ENCODE measurements at places on chromosomes 12 and 14.
A peak's percentile ranks its signal among the peaks of the same experiment; 100 is the strongest.

DNA sequence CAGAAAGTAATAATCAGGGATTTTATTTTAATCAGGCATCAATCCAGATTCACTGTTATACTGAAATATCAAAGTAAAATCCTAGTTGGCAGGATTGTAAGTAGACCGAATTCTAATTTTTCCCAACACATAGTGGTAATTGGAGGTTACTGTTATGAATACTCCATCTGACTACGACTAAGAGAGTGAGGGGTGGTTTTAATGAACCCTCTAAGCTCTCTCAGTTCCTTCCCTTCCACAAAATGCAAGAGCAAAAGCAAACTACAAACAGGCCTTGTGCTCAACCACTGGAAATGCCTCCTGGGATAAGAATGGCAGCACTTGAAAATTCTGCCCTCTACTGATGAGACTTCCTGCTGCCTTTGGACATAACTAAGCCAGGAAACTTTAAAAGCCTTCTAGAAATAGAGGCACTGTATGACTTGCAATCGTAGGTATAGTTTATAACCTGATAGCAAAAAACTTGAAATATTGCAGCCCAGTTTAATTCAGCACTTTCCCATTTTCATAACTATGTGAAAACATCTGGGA, 184.8 kb downstream of the SLC16A7 start:
- DNase-seq, result peak; percentile 60

GRCh38 chr12:57817261-57817989, 1.1 kb downstream of the AVIL start:
- no peak for DNase-seq

DNA sequence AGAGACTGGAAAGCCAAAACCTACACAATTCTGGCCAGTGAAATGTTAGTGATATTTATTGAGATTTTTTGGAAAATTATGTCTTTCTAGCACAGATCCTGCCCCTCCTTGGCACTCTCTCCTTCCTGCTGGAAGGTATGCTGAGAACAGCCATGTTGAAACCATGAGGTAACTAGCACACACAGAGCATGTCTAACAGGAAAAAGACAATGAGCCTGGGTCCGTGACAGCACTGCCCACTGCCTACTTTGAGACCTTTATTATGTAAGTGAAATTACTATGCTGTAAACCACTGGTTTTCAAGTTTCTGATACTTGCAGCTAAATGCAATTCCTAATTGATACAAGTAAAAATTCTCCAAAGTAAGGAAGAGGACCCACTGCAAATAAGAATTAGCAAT, 81.6 kb upstream of the SINHCAF start:
- DNase-seq, result no peak

DNA sequence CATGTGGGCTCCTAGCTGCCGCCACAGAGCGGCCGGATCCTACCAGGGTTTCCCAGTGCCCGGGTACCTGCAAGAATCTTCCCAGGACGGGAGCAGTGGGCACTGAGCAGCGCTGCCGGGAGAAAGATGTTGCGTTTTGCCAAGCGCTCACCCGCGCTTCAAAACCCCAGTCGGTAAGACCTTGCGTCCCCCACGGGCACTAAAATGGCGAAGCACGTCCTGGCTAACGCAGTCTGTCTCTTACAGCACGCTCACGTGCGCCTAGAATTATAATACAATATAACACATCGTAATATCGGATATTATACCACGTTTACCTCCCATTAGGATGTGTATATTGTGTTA, 35.1 kb upstream of the TBX5 start:
- DNase-seq, result no peak

DNA sequence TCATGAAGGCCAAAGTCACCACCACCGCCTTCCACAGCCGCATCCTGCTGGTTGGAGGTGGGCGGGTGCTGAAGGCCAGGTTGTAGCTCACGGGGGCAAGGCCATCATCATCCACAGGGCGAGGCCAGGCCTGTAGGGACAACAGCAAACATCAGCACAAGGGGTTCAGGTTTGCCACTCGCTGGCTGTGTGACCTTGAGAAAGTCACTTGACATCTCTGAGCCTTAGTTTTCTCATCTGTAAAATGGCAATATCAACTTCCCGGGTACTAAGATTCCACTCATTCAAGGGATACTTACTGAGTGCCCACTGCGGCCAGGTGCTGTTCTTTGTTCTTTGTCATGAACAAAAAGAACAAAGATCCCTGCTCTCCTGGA, 6.1 kb downstream of the ABCB9 start:
- DNase-seq, result no peak

GRCh38 chr14:23566778-23567185, 809 bp downstream of the AP1G2 start:
- DNase-seq, result peak; percentile 43

GRCh38 chr12:105843561-105843960, 295.2 kb downstream of the NUAK1 start:
- DNase-seq, result no peak

DNA sequence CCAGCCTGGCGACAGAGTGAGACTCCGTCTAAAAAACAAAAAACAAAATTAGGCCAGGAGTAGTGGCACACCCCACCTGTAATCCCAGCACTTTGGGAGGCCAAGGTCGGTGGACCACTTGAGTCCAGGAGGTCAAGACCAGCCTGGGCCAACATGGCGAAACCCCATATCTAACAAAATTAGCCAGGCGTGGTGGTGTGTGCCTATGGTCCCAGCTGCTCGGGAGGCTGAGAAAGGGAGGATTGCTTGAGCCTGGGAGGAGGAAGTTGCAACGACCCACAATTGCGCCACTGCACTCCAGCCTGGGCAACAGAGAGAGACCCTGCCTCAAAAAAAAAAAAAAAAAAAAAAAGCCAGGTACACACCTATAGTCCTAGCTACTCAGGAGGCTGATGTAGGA, 37.0 kb downstream of the KDM2B start:
- DNase-seq, result no peak

DNA sequence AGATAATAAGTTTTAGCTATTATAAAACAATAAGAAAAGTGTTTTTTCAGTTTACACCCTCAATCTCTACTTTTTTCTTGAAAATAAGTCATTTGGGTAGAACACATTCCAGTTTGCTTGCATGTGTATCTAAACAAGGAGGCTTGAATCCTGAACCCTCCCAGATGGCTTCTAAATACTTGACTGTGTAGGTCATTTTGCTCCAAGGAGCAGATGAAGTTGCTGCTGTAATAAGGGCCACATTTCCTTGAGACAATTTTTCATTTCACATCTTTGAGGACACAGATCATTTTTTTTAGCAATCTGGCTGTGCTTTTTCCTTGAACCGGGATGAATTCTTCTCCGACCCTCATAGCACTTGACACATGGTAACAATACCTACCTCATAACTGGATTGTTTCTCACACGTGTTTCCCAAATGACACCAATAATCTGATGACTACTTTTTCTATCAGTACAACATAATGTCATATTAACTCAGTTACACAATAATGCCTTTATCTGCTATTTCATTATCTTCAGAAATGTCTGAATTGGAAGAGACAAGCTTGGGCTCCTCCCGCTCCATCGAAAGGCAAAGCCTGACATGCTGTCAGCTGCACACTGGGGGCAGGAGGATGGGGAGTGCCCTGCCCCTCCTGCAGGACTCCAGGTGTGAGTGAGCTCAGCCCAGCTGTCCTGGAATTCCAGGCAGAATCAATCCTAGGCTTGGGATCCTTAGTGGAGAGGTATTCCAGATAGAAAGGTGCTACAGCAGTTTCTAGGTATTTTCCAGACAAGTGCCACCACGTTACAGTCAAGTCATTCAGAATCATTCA, 30.9 kb downstream of the GPHB5 start:
- DNase-seq, result no peak

DNA sequence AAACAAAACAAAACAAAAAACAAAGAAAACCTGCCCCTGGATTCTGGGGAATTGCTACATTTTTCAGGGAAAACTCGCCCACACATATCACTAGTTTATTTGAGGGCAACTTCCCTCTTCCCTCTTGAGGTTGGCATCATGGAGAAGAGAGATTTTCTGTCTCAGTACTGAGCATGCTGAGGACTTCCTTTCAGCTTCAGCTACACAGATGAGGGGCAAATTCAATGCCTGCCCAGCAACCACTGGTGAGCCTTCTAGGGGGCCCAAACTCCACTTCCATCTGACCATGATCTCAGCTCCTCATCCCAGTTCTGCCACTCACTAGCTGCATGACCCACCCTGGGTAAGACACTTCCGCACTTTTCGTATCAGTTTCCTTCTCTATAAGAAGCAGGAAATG, 63.1 kb upstream of the SCN8A start:
- no peak for DNase-seq

- DNase-seq, result peak; percentile 25
Observed at GRCh38 chr12:68011882-68012207, 22.6 kb downstream of the IFNG-AS1 start.

- no peak for DNase-seq
Observed at GRCh38 chr12:57474430-57474829, 5.2 kb downstream of the ARHGAP9 start.

GRCh38 chr12:109165599-109165998, 49.2 kb downstream of the ACACB start:
- no peak for DNase-seq

DNA sequence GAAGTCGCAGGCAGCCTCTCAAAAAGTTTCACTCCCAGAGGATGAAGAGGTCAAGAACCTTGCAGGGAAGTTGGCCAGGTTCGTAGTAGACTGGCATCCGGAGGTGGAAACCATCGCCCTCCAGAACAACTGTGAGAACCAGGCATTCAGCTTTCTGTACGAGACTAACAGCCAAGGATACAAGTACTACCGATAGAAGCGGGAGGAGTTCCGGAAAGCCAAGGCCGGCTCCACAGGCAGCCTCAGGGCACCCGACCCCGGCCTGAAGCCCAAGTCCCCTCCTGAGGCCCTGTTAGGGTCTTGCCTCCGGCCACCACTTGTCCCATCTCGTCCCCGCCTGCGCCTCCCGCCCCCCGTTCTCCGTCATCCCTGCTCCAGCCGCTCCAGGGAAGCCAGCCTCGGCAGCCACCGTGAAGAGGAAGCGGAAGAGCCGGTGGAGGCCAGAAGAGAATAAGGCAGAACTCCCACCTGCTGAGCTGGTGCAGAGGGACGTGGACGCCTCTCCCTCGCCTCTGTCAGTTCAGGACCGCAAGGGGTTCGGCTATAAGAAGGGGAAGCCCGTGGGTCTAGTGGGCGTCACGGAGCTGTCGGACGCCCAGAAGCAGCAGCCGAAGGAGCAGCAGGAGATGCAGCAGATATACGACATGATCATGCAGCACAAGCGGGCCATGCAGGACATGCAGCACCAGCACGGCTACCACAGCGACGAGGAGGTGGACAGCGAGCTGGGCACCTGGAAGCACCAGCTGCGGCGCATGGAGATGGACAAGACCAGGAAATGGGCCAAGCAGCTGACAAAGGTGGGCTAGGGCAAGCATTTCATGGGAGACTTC, 366.8 kb upstream of the ATXN7L3B start:
- no peak for DNase-seq

DNA sequence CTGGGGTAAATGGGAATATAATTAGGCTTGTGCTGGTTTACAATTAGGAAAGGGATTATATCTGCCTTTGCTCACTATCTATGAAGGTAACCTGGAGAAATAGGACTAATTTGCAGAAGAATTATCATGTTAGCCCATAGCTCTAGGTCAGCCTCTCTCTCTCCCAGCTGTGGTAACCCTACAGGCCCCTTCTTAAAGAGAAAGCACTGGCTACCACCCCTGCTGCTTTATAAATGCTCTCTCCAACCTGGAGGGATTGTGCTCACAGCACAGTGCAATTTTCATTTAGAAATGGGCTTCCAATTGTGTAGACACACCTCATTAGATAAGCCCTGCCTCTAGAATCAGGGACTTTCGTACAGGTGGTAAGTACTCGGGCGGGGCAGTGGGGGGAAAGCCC, 22.7 kb upstream of the MGST1 start:
- no peak for DNase-seq

DNA sequence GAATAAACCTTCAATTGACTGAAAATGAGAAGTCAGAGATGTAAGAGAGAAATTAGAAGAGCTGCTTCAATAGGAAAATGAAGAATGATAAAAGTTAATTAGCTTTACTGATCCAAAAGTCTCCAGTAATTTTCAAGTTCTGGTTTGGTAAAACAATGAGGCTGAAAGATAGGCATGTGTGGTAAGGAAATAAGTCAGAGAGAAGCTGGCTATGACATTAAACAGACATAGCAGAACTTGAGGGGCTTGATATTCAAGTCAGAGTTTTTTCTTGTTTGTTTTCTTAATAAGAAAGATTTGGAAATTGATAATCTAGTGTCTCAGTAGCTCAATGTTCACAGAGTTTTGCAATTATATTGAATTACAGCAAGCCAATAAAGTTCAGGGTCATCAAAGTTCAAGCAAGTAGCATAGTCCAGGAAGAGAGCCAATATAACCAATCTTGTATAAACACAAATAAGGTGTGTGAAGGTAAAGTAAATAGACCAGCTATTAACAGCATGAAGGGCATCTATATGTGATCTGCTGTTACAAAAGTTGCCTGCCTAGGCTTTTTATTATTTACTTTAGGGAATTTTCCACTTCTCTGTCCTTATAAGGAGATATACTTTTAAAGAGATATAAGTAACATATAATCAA, 1111.5 kb downstream of the TRHDE start:
- no peak for DNase-seq

GRCh38 chr14:23984891-23985602, 3.7 kb upstream of the DHRS4L2 start:
- peak; percentile 73 for DNase-seq

GRCh38 chr14:82504894-82505293, 971.2 kb upstream of the SEL1L start:
- no peak for DNase-seq

GRCh38 chr12:29691161-29691854, 92.4 kb downstream of the TMTC1 start:
- DNase-seq, result no peak

GRCh38 chr12:34405286-34406227, 383.3 kb downstream of the ALG10 start:
- DNase-seq, result no peak

GRCh38 chr14:67411370-67411769, 595 bp downstream of the PLEK2 start:
- DNase-seq, result no peak

GRCh38 chr14:49622022-49622607, 1.5 kb downstream of the MGAT2 start:
- DNase-seq, result no peak

GRCh38 chr12:112828541-112828940, 37.0 kb downstream of the RPH3A start:
- no peak for DNase-seq

DNA sequence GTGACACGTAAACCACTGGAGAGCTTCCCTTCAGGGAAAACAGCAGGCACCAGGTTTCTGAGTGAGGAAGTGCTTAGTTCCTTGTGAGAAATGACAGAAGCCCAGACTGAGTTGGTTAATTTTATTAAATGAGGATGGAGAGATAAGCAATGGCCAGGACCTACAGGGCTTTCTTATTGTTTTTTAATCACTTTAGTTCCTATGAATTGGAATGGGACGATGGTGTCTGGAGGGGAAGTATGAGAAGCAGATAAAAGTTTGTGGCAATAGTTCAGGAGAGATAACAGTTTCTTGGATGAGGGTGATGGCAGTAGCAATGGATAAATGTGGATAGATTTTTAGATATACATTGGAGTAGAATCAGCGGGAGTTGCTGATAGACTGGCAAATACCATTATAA, 86.5 kb upstream of the PTPRR start:
- DNase-seq, result no peak

GRCh38 chr14:38124506-38124905, 83.2 kb upstream of the SSTR1 start:
- DNase-seq, result no peak

All from myocyte (in vitro differentiated cells).